SW 1271 (cell line): ENCODE measurements at places on chromosomes 7 and 10.

DNA sequence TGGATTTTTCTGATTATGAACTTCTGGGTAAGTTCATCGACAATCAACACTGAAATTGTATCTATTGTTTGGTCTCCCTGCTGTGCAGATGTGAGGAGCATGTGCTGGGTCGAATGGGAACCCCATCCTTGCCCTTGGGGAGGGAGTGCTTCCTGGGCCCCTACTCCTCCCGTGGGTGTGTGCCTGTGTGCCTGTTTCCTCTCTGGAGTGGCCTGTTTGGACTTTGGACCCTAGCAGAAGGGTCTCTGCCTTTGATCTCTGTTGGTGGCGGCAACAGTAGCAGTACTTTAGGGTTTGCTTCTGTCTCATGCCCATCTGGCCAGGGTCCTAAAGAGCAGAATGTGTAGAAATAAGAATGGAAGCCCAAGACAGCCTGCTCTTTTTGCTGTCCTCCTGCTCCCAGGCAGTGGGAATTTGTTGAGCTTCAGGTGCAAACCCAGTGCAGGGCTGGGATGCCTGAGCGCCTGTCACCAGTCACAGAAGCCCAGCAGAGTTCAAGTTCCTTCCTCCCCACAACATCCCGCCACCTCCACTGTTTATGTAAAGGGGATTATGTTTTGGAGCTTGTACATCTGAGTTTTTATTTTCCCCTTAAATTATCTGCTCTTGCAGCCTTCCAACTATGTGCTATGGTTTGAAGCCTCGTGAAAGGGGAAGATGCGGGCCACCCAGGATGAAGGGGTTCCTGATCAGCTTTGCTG is 1.5 kb upstream of the TACR2 start:
- no peak for DNase-seq

GRCh38 chr10:90461437-90462155 is 396.2 kb downstream of the HTR7 start:
- no peak for DNase-seq

DNA sequence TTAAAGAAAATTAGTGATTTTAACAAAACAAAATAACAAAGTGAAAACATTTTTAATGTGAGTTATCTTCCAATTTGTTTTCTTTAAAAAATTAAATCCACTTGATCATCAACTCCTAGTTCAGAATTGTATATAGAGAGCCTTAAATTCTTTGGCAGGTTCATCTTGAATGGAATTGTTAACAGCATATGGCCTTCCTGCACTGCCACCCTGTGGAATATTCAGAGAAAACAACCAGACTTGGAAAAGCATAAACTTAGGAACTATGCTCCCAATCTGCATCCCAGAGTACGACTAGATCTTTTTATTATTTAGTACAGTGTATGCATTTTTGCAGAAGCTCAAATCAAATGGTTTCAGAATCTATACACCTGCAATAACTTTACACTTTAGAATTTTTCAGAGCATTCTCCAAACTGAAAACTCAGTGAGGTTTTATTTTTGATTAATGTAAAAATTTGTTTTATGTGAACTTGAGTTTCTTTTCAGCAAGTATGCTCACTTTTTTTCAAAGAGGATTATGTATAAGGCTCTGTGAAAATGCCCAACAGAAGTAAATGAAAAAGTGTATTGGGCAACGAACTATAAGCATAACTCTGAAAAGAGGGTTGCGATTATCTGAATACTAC is 44.9 kb upstream of the ANK3 start:
- DNase-seq, result no peak

GRCh38 chr10:33145451-33146188 is 187.6 kb upstream of the ITGB1 start:
- DNase-seq, result no peak

DNA sequence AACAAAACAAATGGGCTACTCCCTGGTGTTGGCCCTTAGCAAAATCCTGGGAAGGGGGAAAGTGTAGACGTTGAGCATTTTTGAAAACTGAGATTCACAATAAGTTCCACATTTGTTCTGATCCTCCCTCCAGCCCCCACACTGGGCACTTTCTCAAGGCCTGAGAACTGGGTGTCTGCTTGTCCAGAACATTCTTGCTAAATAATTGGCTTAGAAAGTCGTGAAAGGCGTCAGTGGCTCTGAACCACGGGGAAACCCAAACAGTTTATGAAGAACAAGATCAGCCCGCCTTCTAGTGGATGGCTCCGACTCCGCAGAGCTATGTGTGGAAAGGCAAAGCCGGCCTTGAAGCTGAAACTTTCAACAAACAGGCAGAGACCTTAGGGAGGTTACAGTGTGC is 370.1 kb downstream of the PRPF18 start:
- DNase-seq, result no peak

GRCh38 chr10:104449391-104449790 is 95.8 kb downstream of the CFAP58 start:
- no peak for DNase-seq

GRCh38 chr10:123621916-123622315 is 44.2 kb upstream of the GPR26 start:
- DNase-seq, result no peak

GRCh38 chr10:33236916-33237315 is 97.6 kb downstream of the NRP1 start:
- no peak for DNase-seq

DNA sequence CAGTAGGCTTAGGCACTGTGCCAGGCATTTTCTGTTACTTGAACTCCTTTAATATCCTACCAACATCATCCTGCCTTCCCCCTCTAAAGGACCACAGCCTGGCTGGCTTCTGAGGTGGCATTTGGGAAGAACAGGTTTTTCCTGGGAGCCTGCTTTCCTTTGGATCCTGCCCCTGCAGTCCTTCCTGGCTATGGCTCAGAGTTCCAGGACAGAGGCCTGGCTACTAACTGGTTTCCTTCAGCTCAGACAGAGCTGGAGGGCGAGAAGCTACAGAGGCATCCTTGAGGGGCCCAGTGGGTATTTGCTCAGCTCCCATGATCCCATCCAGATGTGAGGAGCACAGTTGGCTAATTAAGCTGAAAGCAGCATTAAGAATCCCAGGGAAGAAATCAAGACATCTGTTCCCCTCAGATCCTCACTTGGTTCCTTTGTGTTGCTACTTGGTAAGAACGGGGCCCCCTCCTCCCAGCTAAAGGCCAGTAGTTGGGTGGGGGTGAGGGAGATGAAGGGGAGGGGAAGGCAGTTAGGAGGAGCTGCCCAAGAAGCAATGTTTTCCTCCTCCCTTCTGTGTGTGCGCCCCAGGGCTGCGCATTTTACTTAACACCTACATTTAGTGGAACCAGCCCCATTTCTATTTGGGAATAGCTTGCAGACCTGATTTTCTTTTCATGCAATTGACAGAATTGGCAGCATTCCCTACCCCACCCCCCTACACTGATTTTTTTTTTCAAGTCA is 142.6 kb upstream of the SORCS3 start:
- no peak for DNase-seq

DNA sequence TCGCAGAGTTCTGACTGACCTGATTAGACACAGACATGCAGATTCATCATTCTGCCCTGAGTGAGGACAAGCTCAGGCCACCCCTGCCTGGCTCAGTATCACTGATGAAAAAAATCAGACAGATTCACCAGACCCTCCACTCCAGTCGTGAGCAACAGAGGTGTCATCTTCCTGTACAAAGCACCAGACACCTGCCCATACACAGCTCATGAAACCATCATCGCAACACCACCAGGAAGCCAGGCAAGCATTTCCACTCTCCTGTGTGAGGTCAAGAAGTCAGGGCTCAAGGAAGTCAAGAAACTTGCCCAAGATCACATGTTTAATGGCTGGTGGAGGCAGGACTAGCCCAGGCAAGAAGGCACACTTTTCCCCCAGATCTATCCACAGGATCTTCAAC is 163.0 kb downstream of the CALN1 start:
- no peak for DNase-seq

- no peak for DNase-seq
Observed at GRCh38 chr10:132737390-132738048, 48.4 kb downstream of the NKX6-2 start.

GRCh38 chr7:127885222-127885772 is 145.9 kb downstream of the LRRC4 start:
- DNase-seq, result no peak

GRCh38 chr10:129288999-129289584 is 177.9 kb upstream of the MGMT start:
- no peak for DNase-seq

GRCh38 chr10:38038932-38039245 is 28.4 kb downstream of the ZNF33A start:
- no peak for DNase-seq

GRCh38 chr10:133307776-133308420 is 774 bp downstream of the TUBGCP2 start:
- DNase-seq, result no peak

GRCh38 chr10:112429654-112430230 is 17.0 kb downstream of the ZDHHC6 start:
- no peak for DNase-seq

- DNase-seq, result no peak
Observed at GRCh38 chr10:11088709-11089108, 71.0 kb downstream of the CELF2 start.

DNA sequence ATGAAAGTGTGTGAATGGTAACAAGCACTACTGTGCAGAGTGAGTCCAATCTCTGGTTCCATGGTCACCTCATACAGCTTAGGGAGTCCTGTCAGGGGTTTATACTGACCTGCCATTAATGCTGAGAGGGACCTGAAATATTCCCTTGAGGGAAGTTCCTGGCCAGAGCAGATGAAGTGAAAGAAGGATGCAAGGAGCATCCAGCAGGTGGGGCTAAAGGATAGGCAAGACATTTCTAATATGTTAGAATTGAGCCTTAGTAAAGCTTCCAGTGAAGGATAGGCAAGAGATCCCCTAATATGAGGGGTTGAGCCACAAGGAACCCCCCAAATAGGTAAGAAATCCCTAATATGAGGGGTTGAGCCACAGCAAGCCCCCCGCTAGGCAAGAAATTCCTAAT is 25.5 kb upstream of the FAM221A start:
- no peak for DNase-seq

DNA sequence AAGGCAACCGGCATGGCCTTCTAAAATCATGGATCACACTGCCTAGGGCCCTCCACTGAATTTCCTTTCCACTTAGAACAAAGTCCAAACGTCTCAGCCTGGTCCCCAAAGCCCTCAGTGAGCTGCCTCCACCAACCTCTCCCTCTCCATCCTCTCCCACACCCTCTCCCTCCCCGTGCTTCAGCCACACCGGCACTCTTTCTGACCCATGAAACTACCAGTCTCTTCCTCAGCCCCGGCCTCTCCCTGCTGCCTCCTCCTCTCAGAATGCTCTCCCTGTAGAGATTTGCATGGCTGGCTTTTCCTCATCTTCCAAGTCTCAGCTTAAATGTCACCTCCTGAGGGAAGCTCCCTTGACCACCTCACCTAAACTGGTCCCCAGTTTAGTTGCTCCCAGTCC is 219.0 kb upstream of the ZMIZ1 start:
- no peak for DNase-seq

GRCh38 chr10:22554461-22555182 is 159.8 kb downstream of the PIP4K2A start:
- DNase-seq, result no peak

DNA sequence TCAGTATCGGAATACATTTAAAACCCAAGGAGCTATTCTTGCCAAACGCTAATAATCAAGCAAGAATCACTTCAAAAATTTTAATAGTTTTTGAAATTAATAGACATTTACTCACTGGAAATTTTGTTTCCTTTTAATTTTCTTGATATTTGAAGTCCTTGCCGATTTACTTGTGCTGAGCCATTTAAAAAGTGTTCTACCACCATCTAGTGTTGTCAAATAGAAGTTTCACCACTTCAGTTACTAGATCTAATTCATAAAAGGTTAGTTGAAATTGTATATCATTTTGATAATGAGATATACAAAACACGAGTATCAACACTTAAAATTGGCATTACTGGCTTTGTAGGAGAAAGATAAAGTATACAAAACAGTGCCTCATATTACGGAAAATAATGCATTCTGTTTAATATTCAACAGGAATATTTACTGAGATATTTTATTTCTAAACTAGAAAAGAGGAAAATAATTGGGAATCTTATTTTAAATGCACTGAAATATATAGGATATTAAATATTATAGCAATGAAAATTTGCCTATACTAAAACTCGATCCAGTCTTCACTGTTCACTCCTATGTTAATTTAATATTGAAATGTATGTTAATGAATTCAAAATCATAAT is 664.8 kb upstream of the SEMA3D start:
- DNase-seq, result no peak

GRCh38 chr7:102317231-102318059 is 30.8 kb downstream of the SH2B2 start:
- DNase-seq, result no peak

DNA sequence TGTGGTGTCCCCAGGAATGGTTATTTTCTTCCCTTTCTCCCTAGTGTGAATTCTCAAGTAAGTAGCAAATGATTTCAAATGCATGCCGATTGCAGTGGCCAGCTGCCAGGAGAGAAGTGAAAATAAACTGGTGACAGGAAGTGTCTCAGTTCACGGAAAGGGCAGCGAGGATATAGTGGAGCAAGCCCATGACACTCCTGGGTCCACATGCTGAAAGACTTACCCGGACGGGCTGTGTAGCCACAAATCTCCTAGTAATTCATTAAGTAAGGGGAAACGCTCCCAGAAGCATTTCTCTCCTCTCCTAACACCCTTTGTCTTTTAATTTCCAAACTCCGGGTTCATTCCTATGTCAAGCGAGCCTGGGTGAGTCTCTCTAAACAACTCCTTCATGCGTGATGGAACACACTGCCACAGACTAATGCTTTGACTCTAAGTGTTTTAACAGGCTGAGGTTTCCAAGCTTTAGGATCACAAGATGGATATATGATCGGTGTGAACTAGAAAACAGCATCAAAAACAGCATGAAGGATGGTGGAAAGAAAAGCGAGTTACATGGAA is 125.6 kb downstream of the CYP26A1 start:
- peak; percentile 12 for DNase-seq

- DNase-seq, result no peak
Observed at GRCh38 chr10:23912884-23913404, 296.0 kb upstream of the KIAA1217 start.

- DNase-seq, result no peak
Observed at GRCh38 chr10:23331567-23332301, 12.9 kb downstream of the C10orf67 start.

- DNase-seq, result no peak
Observed at GRCh38 chr7:139180700-139181311, 50.2 kb upstream of the UBN2 start.

DNA sequence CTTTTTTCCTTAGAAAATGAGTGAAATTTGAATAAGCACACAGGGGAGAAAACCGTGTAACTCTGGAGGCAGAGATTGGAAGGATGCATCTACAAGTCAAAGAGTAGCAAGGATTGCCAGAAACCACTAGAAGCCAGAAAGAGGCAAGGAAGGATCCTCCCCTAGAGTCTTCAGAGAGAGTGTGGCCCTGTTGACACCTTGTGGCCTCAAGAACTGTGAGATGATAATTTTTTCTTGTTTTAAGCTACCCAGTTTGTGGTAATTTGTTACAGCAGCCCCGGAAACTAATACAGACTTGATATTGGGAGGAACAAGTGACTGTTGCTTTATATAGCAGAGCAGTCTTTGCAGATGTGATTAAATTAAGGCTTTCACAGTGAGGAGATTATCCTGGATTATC is 3.6 kb upstream of the GIMAP7 start:
- no peak for DNase-seq

- DNase-seq, result peak; percentile 32
Observed at GRCh38 chr7:140674899-140675701, 2.4 kb downstream of the ADCK2 start.

- peak; percentile 53 for DNase-seq
Observed at GRCh38 chr7:151570366-151570915, 50.7 kb upstream of the RHEB start.
